ENCODE measurements at places on chromosomes 5 and 9.

DNA sequence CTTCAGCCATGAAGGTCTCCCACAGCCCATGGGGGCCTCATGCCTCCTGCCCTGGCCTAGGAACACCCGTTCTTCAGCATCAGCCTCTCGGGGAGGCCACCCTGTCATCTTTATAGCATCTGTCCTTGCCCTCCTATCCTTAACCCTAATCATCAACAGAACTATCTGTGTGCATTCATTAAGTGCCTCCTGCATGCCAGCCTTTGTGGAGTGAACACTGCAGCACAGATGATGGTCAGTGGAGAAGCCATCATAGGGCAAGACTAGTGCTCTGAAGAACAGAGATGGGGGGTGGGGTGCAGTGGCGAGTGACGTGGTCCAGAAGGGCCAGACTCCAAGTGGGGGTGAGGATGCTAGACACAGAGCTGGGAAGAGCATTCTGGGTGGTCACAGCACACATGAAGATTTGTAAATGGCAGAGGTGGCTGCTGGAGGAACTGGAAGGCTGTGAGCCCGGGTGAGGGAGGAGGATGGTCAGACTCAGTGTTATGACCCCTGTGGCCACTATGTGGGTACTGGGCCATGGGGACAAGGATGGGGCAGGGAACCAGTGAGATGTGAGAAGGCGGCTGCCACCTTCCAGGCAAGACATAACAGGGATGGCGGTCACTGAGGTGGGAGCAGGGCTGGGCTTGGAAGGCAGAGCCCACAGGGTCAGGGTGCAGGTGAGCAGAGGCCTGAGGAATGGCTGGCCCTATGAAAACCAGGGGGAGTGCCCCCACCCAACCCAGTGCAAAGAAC, 3.6 kb upstream of the CARD19 start:
- no peak for DNase-seq

- DNase-seq: no peak
Observed at GRCh38 chr5:83744821-83745220, 24.2 kb upstream of the HAPLN1 start.

GRCh38 chr9:135504262-135505243, 4.1 kb downstream of the MRPS2 start:
- peak; percentile 86 for DNase-seq

- no peak for DNase-seq
Observed at GRCh38 chr9:80410106-80410505, 838.3 kb downstream of the TLE4 start.

GRCh38 chr5:153490118-153491037, at the start of gene GRIA1:
Gene GRIA1, plus strand, starts transcription at chr5:153490670.
- no peak for DNase-seq

DNA sequence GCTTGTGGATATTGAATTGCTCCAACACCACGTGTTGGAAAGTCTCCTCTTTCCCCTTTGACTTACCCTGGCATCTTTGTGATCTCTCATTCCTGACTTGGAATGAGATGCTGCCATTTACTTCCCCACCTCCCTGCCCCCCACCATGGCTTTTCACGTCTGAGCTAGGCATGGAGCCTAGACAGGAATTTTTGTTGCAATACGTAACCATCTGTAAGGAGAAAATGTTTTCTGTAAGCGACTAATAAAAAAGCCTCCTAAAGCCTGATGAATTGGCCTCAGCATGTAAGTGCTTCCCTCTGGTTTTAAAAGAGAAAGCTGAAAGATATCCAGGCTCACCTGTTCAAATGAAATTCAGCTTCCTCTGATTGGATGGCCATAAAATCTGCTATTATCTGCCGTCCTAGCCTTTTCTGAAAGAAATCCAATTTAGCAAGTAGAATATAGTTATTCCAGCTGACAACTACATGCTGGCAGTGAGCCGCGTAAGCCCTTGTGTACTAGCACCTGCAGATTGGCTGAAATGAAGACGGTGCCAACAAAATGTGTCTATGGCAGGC, 200.1 kb downstream of the NSG2 start:
- DNase-seq: no peak

DNA sequence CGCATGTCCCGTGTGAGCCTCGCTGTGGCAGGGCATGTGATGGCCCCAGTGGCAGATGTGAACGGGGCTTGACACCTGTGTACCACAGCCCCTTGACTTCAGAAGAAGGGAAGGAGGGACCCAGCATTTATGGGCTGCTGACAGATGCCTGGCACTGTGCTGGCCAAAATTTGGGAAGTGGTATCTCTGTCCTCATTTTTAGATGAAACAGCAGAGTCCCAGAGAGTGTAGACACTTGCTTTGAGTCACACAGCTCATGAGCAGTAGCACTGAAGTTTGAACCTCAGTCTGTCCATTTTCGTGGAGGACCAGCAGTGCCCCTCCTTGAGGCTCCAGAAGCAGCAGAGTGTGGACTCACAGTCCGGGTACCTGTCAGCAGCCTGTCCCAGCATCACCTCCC, 16.5 kb downstream of the NEK6 start:
- no peak for DNase-seq

DNA sequence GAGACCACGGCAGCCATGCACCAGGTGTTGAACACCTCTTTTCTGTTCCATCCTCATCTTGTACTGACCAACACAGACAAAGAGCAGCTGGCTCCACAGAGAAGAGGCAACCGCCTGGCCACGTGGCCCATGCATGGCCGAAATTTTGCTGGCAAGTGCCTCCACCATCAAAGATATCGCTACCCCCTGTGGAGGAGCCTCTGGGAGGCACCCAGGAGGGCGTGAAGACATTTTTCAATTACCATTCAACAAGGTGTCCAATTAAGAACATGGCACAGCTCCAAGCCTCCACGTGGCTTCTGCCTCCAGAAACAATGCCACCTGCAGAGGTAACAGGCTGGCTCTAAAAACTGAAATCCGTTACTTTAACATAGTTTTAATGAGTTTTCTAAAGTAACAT, 54.4 kb upstream of the CKS2 start:
- DNase-seq: no peak

DNA sequence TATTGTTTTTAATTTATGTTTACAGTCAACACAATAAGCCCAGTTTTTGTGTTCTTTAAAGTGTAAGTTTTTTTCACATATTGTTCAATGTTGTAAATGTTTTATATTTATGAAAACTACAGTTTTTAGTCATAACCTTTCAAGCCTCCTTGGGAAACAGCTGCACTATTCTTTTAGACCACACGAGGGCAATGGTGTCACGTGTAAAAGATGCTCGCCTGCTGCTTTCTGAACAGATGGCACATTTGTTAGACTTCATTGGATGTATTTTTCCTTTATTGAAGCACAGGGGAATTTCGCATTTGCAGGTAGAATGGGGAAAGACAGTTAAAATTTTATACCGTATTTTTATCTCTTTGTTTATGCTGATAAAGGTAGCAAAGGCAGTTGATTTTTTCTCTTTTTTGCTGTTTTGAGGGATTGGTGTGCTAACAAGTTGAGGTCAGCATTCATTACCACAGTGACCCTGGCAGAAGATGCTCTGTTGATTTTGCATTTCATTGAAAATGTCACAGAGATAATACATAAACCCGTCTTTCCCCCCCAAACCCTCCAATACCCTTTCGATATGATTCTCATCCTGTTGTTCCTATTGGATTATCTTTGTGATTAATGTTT, 59.0 kb downstream of the MAT2B start:
- peak; percentile 9 for DNase-seq

DNA sequence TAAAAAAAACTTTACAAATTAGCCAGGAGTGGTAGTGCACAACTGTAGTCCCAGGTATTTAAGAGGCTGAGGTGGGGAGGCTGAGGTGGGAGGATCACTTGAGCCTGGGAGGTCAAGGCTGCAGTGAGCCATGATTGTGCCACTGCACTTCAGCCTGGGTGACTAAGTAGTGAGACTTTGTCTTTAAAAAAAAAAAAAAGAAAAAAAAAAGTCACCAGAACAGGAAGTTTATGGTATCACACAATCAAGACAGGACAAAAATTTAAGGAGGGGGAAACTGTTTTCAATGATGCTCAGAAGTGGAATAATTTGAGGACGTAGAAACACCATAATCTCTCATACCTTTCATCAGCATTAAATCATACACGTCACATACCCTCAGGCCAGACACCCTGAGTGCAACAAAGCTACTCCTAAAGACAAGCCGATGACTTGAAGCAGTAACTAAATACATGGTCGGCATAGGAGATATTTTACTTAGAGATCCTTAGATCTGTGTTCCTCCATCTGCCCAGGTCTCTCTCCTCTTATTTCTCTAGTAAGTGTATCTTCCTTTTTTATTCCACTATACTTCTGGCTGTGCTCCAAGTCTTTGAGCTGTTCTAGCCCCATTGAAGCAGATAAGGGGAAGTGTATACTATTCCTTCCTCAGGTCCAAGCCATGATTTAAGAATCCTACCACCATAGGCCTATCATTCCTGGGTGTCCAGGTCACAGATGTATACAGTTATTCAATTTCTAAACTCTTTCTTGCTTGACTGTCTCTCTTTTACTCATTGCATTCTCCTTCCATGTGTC, 91.3 kb upstream of the APC start:
- no peak for DNase-seq

GRCh38 chr5:58458743-58459145, 1.1 kb downstream of the PLK2 start:
- DNase-seq: no peak

DNA sequence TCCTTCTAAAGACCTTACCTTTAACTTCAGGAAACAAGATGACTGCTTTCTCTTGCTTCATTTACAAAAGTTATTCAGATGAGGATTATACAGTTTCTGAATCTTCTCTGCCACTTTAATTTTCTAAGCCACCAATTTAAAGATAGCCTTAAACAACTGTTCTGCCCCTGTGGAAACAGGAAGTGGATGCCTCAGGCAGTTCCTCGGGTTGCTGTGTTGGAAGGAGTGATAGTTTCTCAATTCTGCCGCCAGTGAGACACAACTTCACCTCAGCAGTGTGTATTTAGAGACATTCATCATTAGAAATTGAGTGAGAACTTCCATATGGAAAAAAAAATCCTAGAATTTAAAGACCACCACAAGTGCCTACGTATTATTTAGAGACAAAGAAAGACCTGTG, 475.1 kb upstream of the WWC1 start:
- DNase-seq: no peak

DNA sequence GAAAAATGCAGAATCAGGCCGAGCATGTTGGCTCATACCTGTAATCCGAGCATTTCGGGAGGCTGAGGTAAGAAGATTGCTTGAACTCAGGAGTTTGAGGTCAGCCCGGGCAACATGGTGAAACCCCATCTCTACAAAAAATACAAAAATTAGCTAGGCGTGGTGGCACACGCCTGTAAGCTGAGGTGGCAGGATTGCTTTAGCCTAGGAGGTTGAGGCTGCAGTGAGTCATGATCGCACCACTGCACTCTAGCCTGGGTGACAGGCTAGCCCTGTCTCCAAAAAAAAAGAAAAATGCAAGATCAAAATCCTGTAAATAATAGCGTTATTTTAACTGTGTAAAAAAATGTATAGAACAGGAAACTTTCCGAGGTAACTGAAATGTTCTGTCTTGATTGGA, 39.4 kb downstream of the RNF44 start:
- no peak for DNase-seq

GRCh38 chr5:30401479-30402058, 791.9 kb upstream of the CDH6 start:
- DNase-seq: peak; percentile 6

GRCh38 chr5:83687124-83687619, 33.5 kb downstream of the HAPLN1 start:
- no peak for DNase-seq

DNA sequence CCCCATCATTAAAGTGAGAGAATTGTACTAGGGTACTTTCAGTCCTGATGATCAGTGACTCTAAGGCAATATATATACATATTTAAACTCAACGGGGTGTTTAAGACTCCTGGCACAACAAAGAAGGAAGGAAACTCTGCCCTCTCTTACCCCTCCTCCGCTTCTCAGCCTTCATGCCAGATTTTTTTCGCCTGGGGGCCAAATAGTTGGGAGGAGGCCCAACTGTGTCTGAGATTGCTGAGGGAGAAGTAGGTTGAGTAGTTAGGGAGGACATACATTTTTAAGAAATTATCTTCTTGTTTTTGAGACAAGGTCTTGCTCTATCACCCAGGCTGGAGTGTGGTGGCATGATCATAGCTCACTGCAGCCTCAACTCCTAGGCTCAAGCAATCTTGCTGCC, 127.7 kb upstream of the SHB start:
- DNase-seq: no peak

- DNase-seq: no peak
Observed at GRCh38 chr5:137867664-137868063, at the start of gene MYOT. Gene MYOT, plus strand, starts transcription at chr5:137867860. Its CDS starts 2,792 bp downstream, at chr5:137870652.

DNA sequence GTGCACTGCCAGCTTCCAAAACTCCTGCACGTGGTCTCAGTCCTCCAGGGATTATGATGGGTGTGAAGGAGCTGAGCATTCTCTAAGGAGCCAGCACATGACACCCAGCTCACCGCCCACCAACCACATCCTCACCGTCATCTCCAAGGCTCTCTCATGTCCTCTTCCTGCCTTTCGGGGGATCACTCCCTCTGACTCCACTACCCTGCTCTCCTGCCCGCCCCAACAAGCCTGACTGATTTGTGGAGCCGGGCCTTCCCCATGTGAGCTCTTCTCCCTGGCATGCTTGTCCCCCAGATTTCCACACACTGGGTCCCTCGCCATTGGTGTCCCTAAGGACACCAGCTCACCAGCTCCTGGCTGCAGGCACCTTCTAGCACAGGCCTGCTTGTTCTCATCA, 1.9 kb downstream of the ABO start:
- DNase-seq: no peak

DNA sequence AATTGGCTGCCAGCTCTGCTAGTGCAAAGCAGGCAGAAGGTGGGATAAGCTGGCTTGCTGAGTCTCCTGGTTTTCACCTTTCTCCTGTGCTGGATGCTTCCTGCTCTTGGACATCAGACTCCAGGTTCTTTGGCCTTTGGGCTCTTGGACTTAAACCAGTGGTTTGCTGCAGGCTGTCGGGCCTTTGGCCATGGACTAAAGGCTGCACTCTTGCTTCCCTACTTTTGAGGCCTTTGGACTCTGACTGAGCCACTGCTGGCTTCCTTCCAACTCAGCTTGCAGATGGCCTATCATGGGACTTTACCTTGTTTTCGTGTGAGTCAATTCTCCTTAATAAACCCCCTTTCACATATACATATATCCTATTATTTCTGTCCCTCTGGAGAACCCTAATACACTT, 1293.9 kb upstream of the CDH6 start:
- DNase-seq: no peak

- DNase-seq: no peak
Observed at GRCh38 chr9:102072059-102072764, 333.8 kb upstream of the GRIN3A start.

- DNase-seq: no peak
Observed at GRCh38 chr9:133603135-133603927, 5.9 kb downstream of the FAM163B start.

- no peak for DNase-seq
Observed at GRCh38 chr9:114282926-114283325, 40.0 kb upstream of the ORM1 start.

- DNase-seq: no peak
Observed at GRCh38 chr5:14873790-14874189, 2.2 kb upstream of the ANKH start.
